AG09319 (cell line): ENCODE measurements at places on chromosomes 13 and 19.

DNA sequence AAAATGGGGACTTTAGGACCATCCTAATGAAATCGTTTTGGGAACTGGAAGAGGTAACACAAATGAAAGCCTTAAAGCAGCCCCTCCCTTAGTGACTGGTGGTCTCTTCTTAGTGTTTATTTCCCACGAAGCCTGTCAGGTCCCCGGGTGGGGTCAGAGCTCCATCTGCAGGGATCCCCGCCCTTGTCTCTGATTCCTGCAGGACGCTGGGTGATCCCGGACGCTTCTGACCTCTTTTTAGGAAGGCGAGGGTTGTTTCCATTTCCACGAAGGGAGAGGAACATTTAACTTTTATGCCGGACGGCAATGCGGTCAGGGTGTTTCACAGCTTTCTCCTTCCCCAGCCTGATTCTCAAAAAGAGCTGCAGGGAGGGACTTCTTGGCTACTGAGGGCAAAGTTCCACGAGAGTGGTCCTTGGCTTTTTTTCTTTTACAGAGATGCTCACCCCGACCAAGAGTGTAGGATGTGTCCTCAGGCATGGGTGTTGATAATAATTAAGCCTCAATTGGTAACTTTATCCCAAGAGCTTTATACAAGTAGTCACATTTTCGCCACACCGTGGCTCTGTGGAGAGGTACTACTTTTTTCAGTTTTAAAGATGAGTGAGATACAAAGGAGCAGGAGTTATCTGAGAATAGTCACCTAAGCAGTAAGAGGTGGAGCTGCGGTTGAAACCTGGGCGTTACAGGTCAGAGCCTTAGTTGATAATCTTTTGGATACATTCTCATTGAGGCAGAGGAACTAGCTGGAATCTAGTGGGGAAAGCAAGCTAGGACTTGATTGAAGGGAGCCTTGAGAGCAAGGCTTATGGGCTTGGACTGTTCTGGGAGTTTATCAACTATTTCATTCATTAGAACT lies 813 bp downstream of the ZNF284 start:
- no peak for DNase-seq

DNA sequence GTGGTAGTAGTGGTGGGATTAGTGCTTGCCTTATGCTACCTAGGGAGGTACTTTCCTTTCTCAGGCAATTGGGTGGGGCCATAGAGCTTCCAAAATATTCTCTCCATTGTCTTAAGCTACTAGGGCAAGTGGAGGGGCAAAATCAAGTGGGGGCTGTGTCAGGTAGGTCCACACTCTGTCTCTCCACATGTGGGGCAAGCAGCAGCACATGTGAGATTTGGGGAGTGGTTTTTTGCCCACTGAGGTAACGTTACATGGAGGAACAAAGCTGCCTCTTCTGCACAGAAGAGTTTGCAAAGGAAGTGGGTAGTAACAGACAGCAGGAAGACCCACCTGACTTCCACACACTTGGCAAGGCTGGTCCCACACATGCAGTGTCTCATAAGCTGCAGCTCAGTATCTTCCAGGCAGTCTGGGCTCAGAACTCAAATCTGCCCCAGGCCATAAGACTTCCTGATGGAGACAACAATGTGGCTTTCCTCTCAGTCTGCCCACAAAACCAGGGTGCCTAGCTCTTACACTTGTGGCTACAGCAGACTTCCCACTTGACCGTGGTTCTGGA lies 1581.5 kb upstream of the PCDH20 start:
- DNase-seq: no peak

DNA sequence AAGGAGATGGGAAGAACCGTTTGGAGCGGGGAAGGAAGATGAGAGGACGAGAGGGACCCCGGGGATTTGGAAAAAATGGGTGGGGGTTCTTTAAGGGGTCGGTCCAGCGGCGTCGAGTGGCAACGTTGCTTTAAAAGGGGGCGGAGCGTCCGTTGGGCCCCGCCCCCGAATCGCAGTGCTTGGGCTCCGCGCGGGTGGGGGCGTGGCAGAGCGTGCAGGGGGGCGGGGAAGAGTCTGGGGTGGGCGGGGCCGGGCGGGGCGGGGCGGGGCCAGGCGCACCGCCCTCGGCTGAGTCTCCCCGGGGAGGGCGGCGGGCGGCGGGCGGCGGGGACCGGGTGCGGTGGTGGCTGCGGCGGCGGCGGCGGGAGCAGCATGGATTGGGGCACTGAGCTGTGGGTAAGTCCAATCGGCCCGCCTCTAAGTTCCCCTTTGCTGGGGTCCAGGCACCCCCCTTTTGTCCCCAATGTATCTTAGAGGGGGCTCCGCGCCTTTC lies at the start of gene TRIP10:
Gene TRIP10 (plus strand): TSS at position 291 of the 493 bp plus-strand sequence. CDS start 82 bp downstream, at position 373.
- DNase-seq: peak; percentile 39

DNA sequence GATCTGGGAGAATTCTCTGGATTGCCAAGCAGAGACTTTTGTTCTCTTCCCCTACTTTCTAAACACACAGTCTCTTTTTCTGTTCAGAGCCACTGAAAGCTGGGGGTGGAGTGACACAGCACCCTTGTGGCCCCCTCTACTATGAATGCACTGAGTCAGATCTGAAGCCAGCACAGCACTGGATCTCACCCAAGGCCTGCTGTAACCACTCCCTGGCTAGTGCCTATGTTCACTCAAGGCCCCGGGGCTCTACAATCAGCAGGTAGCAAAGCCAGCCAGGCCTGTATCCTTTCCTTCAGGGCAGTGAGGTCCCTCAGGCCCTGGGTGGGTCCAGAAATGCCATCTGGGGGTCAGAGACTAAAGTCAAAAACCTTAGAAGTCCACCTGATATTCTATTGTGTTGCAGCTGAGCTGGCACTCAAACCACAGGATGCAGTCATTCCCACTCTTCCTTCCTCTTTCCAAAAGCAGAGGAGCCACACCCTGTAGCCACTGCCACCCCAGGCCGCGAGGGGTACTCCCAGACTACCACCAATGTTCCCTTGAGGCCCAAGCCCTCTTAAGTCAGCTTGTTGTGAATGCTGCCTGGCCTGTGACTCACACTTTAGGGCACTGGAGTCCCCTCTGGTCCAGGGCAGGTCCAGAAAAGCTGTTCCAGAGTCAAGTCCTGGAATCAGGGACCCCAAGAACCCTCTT lies 110.1 kb upstream of the RXFP2 start:
- no peak for DNase-seq

DNA sequence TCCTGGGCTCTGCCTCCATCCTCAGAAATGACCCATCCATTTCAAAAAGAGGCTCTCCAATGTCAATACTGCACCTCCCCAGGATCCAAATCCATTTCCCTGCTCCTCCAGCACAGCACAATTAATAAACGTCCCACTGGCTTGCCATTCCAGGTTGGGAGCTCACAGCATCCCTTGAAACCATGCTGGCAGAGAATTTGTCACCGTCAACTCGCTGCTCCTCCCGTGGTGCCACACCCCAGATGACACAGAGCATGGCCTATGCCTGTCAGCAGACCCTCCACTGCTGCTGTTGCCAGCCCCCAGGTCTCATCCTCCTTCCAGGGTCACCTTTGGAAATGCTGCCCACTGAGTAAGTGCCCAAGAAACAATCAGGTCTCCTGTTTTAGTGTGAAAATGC lies 53.0 kb upstream of the UQCRFS1 start:
- no peak for DNase-seq

DNA sequence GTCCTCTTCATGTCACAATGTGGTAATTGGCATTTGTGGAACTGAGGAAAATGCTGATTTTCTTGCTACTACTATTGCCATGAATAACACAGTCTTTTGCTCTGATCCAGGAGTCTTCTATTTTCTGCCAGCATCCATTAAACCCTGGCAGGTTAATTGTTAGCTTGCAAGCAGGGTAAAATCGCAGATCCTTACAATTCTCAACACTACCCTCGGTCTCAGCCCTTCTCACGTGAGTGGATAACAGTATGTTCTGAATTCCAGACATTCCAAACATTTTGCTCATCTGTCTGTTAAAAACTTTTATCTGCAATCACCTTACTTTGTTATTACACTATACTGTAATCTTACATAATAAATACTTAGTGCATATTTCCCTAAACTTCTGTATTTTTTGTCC lies 251.3 kb upstream of the ATXN8OS start:
- no peak for DNase-seq

- no peak for DNase-seq
Observed at GRCh38 chr13:95207769-95208366, 93.4 kb downstream of the ABCC4 start.

- no peak for DNase-seq
Observed at GRCh38 chr13:19713186-19713965, 69.4 kb downstream of the PSPC1 start.

GRCh38 chr13:79502859-79503468 lies 22.0 kb downstream of the NDFIP2 start:
- no peak for DNase-seq

DNA sequence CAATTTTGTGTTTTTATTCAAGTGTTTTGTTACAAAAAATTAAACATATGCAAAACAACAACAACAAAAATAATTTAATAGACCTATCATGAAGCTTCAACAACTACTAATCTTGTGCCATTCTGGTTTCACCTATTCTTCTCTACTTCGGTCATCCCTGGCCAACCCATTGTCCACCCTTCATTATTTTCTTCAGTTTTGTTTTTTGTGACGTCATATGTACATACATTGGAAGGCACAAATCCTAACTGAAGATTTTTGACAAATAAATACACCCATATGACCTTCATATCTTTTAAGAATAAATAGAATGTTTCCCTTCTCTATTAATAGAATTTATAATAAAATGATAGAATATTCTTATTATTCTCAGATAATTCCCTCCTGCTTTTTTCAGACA lies 69.2 kb downstream of the ZNF429 start:
- DNase-seq: no peak

- DNase-seq: no peak
Observed at GRCh38 chr13:65653613-65654012, 1576.5 kb downstream of the PCDH9 start.

GRCh38 chr19:3118232-3119070 lies 17.4 kb upstream of the GNA15 start:
- DNase-seq: no peak

GRCh38 chr19:1103132-1103707 lies 574 bp upstream of the GPX4 start:
- no peak for DNase-seq

DNA sequence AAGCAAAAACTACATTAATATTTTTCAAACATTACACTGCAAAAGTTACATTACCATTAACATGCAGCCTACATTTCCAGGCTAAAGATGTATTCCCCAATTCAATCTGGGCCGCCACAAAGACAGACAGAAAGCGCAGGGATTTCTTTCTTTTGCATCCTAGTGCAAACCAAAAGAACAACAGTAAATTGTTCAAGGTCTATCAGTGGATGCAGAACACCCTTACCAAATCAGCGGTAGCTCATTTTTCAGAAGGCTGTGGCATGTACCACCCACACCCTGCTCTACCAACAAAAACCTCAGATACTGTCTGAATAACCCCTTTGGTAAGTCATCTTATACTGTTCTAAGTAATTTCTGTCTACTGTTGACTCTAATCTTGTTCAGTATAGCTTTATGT lies 3.6 kb downstream of the TPT1 start:
- DNase-seq: no peak

DNA sequence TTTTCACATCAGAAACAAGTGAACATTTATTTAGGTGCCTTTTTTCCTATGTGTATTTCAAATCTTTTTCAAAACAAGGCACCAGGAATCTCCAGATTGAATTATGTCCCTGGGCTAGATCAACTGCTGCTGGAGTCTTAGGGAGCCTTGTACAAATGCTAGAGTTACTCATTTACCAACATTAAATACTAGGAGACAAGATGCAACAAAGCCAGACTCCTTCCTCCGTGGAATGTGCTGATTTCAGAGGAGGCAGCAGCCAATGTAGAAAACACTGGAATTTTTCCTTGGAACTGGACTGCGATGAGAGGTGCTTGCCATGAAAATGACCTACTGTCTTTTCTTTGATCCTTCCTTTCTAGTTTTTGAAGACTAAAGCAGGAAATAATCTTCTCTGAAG lies 1514.7 kb upstream of the MIR17HG start:
- DNase-seq: no peak

GRCh38 chr13:36438594-36439483 lies 6.5 kb downstream of the CCNA1 start:
- DNase-seq: no peak

- DNase-seq: no peak
Observed at GRCh38 chr19:39381910-39382611, 8.8 kb downstream of the PAF1 start.

DNA sequence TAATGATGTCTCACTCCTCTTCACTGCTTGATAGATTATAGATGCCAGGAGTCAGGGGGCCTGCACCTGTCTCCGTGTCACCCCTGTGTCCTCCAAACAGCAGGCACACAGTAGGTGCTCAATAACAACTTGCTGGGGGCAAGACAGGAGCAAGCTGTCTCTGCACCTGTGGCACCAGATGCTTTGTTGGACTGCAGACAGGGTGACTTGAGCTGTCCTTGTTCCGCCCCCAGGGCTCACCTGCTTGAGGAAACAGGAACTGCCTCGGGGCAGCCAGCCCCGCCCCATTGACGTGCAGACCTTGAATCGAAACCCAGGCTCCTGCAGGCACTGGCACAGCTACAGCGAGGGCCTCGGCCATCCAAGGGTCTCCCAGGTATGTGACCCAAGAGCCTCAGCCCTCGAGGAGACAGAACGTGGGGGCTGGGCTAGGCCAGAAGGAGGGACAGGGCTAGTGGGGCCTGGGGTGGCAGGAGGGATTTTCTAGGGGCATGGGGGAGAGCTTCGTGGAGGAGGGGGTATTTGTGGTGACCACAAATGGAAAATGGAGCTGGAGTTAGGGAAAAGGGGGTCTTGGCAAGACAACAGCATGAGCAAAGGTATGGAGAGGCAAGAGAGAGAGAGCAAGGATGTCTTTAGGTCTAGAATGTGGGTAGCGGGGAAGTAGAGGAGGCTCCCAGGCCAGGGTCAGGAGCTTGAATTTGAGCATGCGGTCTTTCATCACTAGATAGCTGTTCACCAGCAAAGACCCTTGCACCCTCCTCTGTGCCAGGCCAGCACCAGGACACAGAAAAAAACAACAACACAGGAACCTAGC lies at the start of gene HSH2D:
Gene HSH2D (plus strand): TSS at position 287 of the 817 bp plus-strand sequence. CDS start 5,066 bp downstream, outside the sequence.
- DNase-seq: no peak

DNA sequence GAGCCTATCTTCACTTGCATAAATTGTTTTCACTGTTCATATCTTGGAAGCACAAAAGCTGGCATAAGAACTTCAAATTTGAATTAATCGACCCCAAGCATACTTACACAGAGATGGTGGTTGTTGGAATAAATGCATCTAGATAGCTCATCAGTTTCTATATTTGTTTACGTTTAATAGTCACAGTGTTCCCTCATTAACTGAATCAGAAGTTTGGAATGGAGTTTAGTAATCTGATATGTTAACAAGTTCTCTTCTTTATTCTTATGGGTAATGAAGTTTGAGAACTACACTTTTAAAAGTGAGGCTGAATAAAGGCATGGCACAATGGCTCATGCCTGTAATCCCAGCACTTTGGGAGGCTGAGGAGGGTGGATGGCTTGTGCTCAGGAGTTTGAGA lies 886.7 kb upstream of the PCDH20 start:
- DNase-seq: no peak

- DNase-seq: no peak
Observed at GRCh38 chr13:94481941-94482340, 2.5 kb upstream of the DCT start.

- no peak for DNase-seq
Observed at GRCh38 chr19:13195678-13196077, 45.5 kb downstream of the IER2 start.
